Activated T-helper 17 cell treated with anti-CD3 and anti-CD28 coated beads, Interleukin-2, amount 50 U/mL, for 72 hours (primary cell): ENCODE measurements at places on chromosomes 3 and 15. TPM values are rescaled to one million over a fixed set of nuclear protein-coding genes. Genes with fewer than 3 reads are reported as not detected.

The PCCB gene
- 40.2 TPM for total RNA-seq

The NME9 gene
- 1.6 TPM for total RNA-seq

The IL17RD gene
- total RNA-seq: 0.15 TPM

The IQCH gene
- total RNA-seq: 0.89 TPM

DNA sequence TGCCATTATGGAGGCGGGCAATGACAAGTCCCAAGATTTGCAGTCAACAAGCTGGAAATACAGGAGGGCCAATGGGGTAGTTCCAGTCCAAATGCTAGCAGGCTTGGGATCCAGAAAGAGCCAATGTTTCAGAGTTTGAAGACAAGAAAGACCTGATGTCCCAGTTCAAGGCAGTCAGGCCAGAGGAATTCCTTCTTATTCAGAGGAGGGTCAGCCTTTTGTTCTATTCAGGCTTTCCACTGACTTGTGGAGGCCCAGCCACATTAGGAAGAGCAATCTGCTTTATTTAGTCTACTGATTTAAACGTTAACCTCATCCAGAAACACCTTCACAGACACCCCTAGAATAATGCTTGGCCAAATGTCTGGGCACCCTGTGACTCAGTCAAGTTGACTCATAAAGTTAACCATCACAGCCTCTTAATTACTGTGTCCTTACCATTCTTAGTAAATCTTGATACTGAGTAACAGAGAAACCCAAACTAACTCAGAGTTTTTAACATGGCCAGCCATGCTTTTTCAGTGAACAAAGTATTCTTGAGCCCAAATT, 50.9 kb upstream of the NPHP3 start:
- peak; percentile 95 for ATAC-seq

DNA sequence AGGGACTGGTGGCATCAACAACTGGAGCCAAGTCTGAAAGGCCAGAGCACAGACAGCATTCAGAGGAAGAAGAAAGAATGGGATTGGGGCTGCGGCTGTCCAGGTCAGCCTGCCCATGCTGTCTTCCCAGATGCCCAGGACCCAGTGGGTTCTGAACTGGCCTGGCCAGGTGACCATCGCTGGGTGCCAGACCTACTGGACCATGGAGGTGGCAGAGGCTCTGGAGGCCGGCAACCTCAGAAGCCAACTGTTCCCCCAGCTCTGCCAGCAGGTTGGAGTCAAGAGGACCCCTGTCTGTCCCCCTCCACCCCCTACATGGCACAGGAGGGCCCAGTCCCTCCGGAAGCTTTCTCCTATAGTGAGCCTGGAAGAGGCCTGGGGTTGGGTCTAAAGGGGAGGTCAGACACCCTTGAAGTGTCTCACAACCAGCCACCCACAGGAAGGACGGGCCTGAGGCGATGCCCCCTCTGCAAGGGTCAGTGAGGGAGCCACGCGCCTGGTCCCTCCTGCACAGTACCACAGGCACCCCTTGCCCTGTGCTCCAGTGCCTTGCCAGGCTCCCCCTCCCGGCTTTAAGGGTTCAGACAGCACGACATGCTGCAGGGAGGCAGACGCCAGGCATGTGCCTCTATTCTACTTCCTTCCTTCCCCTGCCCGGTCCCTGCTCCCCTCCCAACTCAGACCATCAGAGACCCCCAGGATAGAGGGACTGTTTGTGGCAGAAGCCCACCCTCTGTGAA, 43.2 kb downstream of the DNAH1 start:
- no peak for ATAC-seq

DNA sequence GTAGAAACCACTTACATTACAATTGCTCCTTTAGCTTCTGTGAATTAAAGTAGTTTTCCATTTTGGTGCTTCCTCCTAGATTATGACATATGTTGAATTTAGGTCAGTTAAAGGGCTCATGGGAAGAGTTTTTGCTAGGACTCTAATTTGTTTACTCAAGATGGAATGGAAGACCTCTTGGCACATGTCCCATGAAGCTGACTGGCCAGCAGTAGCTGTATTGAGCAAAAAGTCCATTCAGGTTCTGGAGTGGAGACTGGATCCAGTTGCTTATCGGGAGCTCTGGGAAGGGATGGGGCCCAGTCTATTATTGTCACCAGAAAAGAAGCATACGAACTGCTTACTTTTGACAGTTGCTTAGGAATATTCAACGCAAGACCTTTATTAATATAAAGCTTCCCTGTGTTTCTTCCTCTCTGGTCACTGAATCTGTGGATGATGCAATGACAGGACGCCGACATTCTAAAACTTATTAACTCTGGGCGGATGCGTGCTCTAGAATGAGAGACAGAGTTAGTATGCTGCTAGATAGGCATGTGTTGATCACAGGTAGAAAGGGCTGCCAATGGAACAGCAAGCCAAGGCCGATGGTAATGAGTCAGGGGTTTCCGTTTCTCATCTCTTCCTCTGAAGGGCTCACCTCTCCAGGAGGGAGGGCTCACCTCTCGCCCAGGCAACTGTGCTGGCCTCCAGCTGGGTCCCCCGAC, 155.8 kb downstream of the NR1D2 start:
- no peak for ATAC-seq

- no peak for ATAC-seq
Measured at GRCh38 chr3:178267158-178267844, 268.9 kb upstream of the KCNMB2 start.

DNA sequence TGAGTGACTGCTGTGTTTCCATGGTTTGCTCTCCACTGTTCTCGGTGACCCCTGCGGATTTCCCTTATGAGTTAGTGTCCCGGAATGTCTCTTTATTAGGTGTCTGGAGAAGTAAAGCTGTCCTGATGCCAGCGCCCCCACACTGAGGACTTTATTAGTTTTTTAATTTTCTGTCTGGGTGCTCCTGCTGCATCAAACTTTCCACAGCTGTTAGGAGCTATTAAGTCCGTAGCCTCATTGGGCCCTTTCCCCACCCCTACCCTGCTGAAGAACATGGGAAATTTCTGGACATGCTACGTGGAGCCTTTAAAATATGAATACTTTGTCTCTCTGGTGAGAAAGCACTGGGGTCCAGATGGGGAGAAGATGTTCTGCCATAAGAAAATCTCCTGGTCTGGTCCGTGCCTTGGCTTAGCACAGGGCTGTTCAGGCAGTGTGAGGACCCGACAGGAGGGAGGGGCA, 161.7 kb upstream of the HES1 start:
- no peak for ATAC-seq

GRCh38 chr3:31977736-31978135, 3.3 kb downstream of the OSBPL10 start:
- no peak for ATAC-seq

DNA sequence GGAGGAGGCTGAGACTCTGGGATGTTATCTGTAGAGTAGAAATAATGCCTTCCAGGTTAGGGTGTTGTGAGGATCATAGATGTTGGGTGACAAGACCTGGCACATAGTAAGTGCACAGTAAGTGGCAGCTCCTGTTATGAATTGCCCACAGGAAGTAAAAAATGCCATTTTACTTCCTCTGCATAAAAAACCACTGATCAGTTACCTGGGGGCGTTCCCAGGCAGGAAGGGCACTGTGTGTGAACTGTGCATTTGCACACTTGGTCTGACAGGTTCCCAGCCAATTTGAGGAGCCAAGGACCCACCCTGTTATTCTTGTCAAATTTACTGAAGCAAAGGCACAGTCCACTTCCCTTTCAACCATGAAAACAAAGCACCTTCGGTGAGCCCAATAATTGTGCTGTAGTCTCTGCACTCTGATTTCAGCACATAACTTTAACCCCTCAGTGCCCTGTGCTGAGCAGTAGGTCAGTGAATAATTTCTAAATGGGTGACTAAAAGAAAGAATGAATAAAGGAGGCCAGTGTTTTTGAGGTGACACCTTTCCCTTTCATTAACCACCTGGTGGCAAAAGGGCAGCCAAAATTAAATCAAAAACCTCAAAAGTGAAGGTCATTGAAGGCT, 85.8 kb upstream of the ARHGEF3 start:
- ATAC-seq: peak; percentile 76
